ENCODE measurements at places on chromosomes 1 and 21.

DNA sequence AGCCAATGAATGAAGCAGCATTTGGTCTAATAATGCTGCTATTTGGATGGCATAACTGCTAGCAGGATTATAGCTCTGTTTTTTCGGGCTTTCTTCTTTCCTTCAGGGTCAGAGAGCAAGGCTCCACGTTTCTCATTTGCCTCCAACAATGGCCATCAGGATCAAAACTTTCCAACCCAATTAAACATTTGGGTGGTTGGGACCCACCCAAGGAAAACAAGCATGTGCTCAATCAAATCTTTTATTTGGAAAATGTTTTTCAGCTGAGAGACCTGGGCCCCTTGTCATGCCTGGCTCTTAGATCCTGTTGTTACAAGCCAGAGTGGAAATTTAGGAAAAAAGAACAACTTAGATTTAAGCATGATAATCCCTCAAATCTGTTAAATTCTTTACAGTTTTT is 373.1 kb upstream of the USP24 start:
- DNase-seq: no peak

GRCh38 chr1:52663716-52664115 is 30.7 kb downstream of the SHISAL2A start:
- DNase-seq: no peak

DNA sequence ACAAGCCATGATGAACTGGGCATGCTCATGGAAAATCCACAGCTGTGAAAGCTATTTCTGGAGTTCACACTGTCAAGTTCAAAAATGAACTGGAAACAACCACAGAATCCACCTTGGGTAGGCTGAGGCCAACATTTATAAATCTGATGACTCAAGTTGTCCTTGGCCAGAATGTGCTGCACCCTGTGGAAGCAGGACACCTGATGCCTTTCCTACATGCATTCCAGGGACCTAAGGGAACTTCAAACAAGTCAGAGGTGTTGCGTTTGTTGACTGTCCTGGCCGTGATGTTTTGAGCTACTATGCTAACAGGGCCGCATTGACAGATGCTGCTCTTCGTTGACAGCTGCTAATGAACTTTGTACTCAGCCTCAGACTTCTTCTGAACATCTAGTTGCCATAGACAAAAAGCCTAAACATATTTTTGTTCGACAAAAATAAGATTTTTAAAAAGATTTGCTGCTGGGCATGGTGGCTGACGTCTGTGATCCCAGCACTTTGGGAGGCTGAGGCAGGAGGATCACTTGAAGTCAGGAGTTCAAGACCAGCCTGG is 127.9 kb upstream of the SLC45A1 start:
- DNase-seq: no peak

DNA sequence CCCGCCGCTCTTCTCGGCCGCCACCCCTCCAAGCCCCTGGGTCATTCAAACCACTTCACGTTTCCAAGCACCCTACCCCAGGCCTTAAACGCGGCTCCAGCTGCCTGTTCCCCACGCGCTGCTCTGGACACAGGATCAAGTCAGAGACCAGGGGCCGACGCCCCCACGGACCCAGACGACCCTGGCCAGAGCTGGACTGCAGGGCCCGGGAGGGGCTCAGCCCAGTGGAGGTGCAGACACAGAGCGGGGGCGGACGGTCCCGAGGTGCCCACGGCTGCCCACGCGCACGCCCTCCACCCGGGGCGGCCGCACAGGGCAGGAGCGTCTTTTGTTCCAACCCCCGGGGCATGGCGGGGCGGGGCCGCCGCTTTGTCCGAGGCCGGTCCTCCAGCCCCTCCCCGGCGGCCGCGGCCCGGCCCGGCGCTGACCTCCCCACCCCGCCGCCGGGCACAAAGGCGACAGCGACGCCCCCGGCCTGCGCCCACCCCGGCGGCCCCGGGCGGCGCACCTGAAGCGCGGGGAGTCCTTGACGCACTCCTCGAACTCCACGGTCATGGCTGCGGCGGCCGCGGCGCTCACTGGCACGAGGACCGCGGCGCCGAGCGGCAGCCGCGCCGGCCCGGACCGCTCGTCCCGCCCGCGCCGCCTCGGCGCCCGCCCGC is 338 bp downstream of the ACAP3 start:
- DNase-seq: peak; percentile 76

GRCh38 chr1:156480411-156481192 is 20.0 kb downstream of the MEF2D start:
- peak; percentile 84 for DNase-seq

- DNase-seq: no peak
Observed at GRCh38 chr1:69861641-69862040, 293.9 kb downstream of the LRRC7 start.

DNA sequence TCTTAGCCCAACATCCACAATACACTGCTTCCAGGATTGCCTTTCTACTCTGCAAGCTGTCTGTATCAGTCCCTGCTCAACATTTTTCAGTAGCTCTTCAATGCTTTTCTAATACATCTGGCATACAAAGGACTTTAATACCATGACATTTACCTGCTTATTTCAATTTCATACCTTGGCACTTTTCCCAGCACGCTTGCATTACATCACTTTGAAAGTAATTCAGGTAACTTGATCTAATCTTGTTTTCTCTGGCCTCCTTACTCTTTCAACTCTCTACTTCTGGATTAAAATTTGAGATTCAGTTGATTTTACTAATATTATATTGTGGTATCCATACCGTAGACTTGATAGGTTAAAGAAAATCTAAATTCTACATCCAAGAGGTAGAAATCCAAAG is 103.0 kb downstream of the PTGS2 start:
- no peak for DNase-seq

DNA sequence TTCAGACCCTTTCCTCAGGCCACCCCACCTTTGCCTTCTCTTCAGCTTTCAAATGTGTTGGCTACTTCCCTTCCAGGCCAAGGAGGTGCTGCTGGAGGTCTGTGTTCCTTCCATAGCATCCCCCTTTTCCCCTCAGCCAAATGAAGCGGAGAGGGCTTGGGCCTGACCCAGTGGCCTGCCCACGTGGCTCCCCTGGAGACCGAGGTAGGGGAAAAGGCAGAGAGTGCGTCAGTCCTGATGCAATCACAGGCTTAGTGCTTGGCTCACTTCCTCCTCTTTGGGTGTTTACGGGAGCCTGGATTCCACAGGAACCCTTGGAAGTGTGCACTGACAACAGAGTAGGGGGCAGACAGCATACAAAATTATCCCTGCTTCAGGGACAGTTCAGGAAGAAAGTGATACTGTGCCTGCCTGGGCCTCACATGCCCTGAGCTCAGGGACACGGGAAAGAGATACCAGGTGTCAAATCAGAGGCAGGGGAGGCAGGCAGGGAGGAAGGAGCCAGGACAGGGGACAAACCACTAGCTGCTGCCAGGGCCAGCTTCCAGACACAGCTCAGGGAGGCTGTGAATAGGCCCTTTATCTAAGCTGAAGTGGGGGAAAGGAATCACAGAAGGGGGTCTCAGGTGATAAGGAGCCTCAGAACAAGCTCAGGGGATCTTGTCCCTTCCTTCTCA is 16.6 kb upstream of the PTP4A2 start:
- peak; percentile 42 for DNase-seq

- DNase-seq: no peak
Observed at GRCh38 chr21:27306791-27307775, 340.2 kb upstream of the ADAMTS5 start.

DNA sequence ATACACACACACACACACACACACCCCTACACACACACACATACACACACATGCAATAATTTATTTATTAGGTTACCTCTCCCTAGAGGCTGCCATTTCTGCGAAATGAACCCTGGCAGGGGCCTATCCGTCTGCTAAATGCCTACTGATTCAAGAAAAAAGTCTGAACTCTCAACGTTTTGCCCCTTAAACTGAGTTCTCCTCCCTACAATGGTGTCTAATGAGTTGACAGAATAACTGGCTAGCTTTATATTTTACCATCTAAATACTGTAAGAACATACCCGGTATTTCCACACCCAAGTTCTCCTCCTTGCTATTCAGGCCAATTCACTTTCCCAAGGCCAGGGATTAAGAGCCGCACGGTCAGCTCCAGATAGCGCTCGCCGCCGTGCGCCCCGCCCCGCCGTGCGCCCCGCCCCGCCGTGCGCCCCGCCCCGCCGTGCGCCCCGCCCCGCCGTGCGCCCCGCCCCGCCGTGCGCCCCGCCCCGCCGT is 339 bp upstream of the RNPC3 start:
- peak; percentile 75 for DNase-seq

GRCh38 chr1:200351826-200352549 is 57.8 kb downstream of the ZNF281 start:
- no peak for DNase-seq
